OCI-LY7 (cell line): ENCODE measurements at places on chromosomes 5 and 9. TPM values are rescaled to one million over a fixed set of nuclear protein-coding genes. Genes with fewer than 3 reads are reported as not detected.

Gene SRA1
- 21.3 and 24.5 TPM in 2 replicates for total RNA-seq

Gene EPB41L4A
- total RNA-seq, result not detected in 2 replicates

Gene GARIN3
- total RNA-seq, result not detected in 2 replicates

Gene LMBRD2
- total RNA-seq, result 18.3 and 23.2 TPM in 2 replicates

Gene MEIKIN
- not detected in 2 replicates for total RNA-seq

Gene PAEP
- total RNA-seq, result not detected in 2 replicates
